ENCODE measurements at places on chromosomes 1 and 21.

- DNase-seq = no peak
These were observed 125.3 kb upstream of the CACYBP start for GRCh38 chr1:174874331-174875053.

DNA sequence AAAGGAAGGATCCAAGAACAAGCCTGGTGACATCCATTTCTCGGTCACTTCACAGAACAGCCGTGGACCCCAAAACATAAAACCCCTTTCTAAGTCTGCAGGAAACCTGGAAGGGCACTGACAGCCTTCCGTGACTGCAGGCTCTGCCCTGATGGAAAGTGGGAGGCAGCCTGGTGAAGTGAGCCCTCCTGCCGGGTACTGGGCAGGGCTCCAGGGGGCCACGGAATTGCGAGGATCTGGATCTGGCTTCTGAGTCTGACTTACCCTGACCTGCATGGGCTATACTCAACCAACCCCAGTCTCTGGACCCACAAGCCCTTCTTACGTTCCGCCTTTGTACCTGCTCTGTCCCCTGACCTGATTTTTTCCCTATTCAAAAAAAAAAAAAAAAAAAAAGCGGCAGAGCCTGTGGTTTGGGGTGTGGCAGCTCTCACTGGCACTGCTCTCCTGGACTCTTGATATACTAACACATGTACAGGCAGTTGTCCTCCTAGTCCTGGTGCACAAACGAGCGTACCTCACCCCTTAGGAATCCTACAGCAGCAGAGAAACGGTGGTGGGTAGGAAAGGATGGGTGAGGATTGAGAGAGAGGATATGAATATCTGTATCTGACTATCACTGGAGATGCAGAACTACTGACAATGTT lies 82.9 kb downstream of the BEND5 start:
- DNase-seq = no peak

GRCh38 chr1:101993710-101994109 lies 3.0 kb downstream of the OLFM3 start:
- no peak for DNase-seq

- no peak for DNase-seq
These were observed 145.3 kb upstream of the COL6A1 start for GRCh38 chr21:45836268-45836655.

DNA sequence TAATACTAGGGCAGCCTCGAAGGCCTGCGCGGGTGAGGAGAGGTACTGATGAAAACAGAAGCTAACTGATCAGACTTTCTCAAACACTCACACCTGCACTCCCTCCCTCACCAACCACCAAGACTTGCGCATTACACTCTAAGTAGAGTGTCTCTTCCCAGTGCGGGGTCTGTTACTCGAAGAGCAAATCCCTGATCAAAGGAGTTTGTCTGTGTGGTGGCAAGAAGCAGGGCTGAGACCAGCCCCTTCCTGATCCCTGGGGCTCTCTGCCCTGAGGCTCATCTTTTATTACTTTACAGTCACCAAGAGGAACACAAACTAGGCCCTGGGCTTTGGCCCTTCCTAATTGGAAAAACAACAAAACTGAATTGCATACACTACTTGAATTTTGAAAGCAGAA lies 19.5 kb upstream of the TSNAX start:
- DNase-seq = no peak

GRCh38 chr21:46082963-46083790 lies 14.7 kb upstream of the COL6A2 start:
- no peak for DNase-seq

GRCh38 chr1:162889989-162890388 lies 29.0 kb upstream of the CCDC190 start:
- no peak for DNase-seq

DNA sequence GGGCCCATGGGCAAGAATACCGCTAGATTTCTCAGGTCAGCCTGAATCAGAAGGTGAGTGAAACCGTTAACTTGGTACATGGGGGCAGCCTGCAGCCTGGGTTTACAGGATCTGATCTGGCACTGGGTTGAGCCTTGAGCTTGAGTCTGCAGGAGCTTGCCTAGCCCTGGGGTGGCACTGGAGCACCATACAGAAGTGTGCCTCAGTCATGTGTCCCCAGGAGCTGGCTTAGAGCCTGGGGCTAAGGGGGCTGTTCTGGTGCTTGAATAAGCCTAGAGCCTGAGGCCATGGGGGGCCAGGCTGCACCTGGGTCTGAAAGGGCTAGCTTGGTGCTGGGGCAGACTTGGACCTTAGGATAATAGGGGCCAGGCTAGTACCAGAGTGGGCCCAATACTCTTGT lies 457.2 kb upstream of the PBX1 start:
- DNase-seq = no peak

DNA sequence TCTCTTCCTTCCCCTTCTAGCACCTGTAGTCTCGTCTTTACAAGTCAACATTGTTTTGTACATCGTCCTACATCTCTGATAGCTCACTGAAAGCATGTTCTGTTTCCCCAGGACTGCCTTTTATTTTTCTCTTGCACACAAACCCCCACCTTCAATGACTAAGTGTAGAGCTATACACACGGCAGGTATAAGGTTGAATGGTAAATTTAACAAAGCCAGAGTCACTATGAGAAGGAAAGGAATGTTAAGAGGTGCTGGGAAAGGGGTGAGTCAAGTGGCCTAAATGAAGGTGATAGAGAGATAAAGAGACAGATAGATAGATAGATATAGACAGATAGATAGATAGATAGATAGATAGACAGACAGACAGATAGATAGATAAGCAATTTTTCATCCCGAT lies 134.3 kb upstream of the ATP1B1 start:
- DNase-seq = no peak

DNA sequence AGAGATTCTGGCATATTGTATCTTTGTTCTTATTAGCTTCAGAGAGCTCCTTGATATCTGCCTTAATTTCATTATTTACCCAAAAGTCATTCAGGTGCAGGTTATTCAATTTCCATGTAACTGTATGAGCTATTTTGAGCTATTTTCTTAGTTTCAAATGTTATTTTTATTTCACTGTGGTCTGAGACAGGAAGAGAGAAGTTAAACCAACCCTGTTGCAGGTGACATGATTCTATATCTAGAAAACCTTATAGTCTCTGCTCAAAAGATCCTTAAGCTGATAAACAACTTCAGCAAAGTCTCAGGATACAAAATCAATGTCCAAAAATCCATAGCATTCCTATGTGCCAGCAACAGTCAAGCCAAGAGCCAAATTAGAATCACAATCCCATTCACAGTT lies 1644.0 kb upstream of the B3GALT2 start:
- DNase-seq = no peak

DNA sequence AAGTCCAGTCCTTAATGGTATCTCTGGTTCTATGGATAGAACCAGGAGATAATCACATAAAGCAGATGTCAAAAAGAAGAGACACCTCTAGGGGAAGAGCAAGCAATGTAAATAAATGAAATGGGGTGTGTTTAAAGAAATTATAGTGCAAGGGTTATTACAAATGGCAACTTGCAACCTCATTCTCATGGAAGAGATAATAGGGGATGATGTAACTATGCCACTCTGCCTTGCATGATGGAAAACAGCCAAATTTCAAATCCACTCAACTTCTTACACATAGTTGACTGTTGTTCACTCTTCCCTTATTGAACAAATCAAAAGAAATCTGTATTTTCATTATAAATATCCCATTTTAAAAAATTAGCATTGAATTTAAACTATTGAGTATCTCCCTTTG lies 274.0 kb upstream of the TMPRSS15 start:
- DNase-seq = no peak

DNA sequence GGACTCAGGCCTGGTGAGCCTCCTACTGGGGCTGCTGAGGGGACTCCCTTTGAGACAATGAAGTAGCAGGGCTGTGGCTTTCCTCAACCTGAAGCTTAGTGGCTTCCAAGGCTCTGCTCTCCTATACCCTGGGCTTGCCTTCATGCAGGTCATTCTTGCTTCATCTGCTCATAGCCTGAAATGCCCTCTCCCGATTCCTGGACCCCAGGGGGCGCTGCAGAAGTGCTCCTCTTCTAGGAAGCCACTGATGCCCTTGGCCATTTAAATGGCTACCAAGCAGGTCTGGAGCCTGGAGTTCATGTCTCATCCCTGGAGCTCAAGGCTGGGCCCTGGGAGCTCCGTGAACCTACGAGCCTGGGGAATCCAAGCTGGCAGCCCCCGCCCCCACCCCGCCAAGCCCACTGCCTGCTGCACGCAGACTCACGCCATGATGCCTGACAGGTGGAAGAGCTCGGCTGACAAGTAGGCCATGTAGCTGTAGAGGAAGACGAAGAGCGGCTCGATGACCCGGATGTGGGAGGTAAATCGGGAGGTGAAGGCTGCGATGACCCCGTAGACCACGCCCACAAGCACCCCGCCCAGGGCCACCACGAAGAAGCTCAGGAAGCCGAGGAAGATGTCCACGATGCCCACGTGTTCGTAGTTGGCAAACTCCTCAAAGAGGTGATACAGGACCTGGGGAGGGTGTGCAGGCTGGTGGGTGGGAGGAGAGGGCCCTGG lies 45.7 kb downstream of the SLC9A1 start:
- no peak for DNase-seq

GRCh38 chr1:15001317-15001915 lies 152.1 kb upstream of the TMEM51 start:
- no peak for DNase-seq

GRCh38 chr1:182754087-182754486 lies 35.5 kb upstream of the NPL start:
- no peak for DNase-seq

DNA sequence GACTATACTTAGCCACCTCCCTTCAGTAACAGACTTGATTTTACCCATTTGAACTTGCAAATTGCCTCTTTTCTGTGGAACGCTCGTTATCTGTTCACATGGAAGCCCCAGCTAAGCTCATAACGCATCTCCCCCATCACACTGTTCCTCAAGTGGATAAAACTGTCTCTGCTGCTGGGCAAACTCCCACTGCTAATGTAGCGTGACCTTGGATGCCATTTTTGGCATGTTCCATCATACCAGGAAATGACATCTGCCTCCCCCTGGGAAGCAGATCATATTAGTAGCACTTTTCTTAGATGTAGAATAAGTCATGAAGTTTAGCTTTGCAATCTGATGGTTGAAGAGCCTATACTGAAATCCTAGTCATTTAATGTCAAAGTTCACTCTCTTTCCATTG lies 528.7 kb upstream of the PLXNA2 start:
- no peak for DNase-seq

GRCh38 chr1:4027008-4027407 lies 126.9 kb upstream of the C1orf174 start:
- no peak for DNase-seq

- DNase-seq = no peak
These were observed 23.7 kb upstream of the BCL10 start for GRCh38 chr1:85300140-85300539.

DNA sequence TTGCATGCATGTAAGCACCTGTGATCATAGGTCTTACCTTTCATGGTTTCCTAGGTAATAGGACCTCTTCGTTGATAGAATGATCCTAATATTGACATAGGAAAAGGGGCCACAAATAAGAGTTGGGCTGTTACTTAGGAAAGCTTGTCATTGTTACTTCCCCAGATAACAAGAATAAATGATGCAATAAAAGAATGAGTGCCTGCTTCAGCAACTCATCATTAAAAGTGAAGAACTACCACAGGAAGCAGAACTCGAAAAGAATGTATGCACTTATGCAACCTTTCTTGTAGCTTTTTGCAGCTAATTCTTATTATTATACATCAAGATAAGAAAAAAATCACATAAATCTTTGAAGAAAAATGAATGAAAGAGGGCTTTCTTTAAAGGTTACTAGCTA lies 548.6 kb downstream of the LTN1 start:
- DNase-seq = no peak

GRCh38 chr1:185956881-185957280 lies 222.7 kb downstream of the HMCN1 start:
- DNase-seq = no peak

DNA sequence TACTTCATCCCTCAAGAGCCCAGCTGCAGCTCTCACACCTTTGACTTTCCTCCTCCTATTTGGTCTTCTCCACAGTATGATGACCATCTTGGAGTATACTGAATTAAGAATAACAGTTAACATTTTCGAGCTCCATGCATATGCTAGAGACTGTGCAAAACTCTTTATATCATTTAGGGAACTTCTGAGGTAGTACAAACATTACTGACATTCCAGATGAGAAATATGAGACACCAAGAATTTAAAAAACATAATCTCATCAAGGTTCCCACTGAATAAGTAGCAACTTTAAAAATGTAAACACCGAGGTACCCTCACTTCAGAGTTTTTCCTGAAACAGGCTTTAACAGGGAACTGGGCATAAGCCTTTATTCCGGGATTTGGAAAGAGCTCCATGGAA lies 22.7 kb downstream of the FMO3 start:
- DNase-seq = no peak

DNA sequence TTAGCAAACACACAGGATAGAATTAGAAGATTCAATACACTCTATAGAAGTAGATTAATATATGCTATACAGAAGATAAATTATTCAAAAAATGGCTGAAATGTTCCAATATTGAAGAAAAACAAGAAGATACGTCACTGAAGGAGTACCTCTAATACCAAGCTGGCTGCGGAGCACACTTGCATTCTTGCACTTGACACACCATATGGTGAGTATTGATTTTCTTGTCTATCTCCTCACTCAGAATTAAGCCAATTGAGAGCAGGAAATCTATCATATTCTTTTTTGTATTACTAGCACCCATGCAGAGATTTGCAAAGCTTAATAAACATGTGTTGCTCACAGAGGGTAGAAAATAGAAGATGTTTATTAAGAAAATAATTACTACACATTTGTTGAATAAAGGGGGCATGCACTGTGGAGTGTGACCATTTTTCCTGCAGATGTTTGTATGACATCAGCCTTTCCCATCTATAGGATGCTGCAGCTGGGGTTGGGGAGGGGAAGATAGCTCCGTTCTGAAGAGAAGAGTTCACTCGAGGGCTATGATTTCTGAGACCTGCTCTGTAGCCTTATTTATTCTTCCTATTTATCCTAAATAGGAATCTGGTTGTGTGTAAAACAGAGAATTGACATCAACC lies 318.1 kb downstream of the HHIPL2 start:
- no peak for DNase-seq

GRCh38 chr1:77386276-77386675 lies 104.5 kb downstream of the AK5 start:
- no peak for DNase-seq

DNA sequence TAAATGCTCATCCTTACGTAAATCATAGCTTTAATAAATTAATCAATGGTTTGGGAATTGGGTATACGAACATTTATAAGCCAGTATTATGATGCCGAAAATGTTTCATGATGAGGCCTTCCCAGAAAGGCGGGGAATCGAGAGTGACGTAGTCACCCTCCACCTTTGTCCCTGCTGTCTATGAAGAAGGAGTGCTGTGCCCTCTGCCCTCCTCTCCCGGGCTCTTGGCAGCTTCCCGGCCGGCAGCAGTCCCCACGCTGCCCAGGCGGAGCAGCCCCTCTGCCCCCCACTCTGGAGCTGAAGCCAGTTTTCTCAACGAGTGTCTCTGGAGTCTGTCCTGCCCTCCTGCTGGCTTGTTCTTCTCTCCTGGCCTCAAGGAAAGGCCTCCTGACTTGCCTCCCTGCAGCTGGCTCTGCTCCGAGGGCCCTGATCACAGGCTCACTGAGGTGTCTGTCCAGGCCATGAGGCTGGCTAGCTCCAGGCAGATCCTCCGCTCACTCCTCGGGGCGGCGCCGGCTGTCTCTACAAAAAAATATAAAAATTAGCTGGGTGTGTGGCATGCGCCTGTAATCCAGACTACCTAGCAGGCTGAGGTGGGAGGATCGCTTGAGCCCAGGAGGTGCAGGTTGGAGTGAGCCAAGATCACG lies 150.7 kb upstream of the COL6A1 start:
- DNase-seq = no peak
